Regular cardiac myocyte (primary cell): ENCODE measurements at places on chromosomes 4 and X. TPM values are rescaled to one million over a fixed set of nuclear protein-coding genes. Genes with fewer than 3 reads are reported as not detected.

Gene SLITRK4
- 0.96 and 4.5 TPM in 2 replicates for total RNA-seq

Gene PRR32
- not detected in 2 replicates for total RNA-seq

Gene CLCN4
- 3.1 and 3.9 TPM in 2 replicates for total RNA-seq

Gene CHIC1
- total RNA-seq, result 10.0 and 13.0 TPM in 2 replicates

Gene USP17L5
- not detected in 2 replicates for total RNA-seq

Gene TMEM35A
- 5.1 and 8.2 TPM in 2 replicates for total RNA-seq

Gene BMP2K
- 39.7 and 49.6 TPM in 2 replicates for total RNA-seq

Gene NR3C2
- total RNA-seq, result 3.3 and 8.5 TPM in 2 replicates

Gene DKK2
- total RNA-seq, result 0.19 TPM in 1 of 2 replicates, not detected in the other

Gene UXT
- 115 and 135 TPM in 2 replicates for total RNA-seq

Gene GCNA
- 1.5 and 3.4 TPM in 2 replicates for total RNA-seq

Gene CT45A5
- not detected in 2 replicates for total RNA-seq

Gene PPARGC1A
- 0.38 and 1.1 TPM in 2 replicates for total RNA-seq

Gene GK
- 10.7 and 15.5 TPM in 2 replicates for total RNA-seq

Gene NAP1L2
- total RNA-seq, result 2.3 and 2.8 TPM in 2 replicates

Gene PCDH7
- 0.96 and 1.4 TPM in 2 replicates for total RNA-seq

Gene OPHN1
- 4.4 and 5.9 TPM in 2 replicates for total RNA-seq

Gene KIT
- total RNA-seq, result 2.8 and 3.8 TPM in 2 replicates

Gene SYN1
- under 0.01 and 0.28 TPM in 2 replicates for total RNA-seq

Gene SGMS2
- 153 and 221 TPM in 2 replicates for total RNA-seq

Gene USP26
- not detected in 2 replicates for total RNA-seq

Gene PPAT
- total RNA-seq, result 24.0 and 31.2 TPM in 2 replicates

Gene BTK
- not detected in 2 replicates for total RNA-seq

Gene PRDM8
- 5.4 and 8.8 TPM in 2 replicates for total RNA-seq

Gene GAGE12H
- not detected in 2 replicates for total RNA-seq

Gene BGN
- total RNA-seq, result 43.9 and 56.4 TPM in 2 replicates

Gene ZNF732
- total RNA-seq, result 0.28 and 1.2 TPM in 2 replicates

Gene DRP2
- total RNA-seq, result 2.5 and 9.6 TPM in 2 replicates

Gene STK26
- total RNA-seq, result 9.0 and 11.7 TPM in 2 replicates

Gene RASSF6
- total RNA-seq, result under 0.01 TPM in 1 of 2 replicates, not detected in the other

Gene TEX13B
- not detected in 2 replicates for total RNA-seq

Gene NKX6-1
- not detected in 2 replicates for total RNA-seq

Gene SRPX2
- 57.9 and 171 TPM in 2 replicates for total RNA-seq

Gene ADGRL3
- 5.0 and 14.1 TPM in 2 replicates for total RNA-seq

Gene SYTL4
- 5.9 and 18.0 TPM in 2 replicates for total RNA-seq

Gene CXorf49
- total RNA-seq, result not detected in 2 replicates

Gene FGF5
- 11.0 and 23.8 TPM in 2 replicates for total RNA-seq

Gene SLC38A5
- total RNA-seq, result 53.8 and 59.6 TPM in 2 replicates

Gene C1QTNF7
- total RNA-seq, result 0.58 and 1.4 TPM in 2 replicates

Gene FAM13A
- 20.1 and 41.4 TPM in 2 replicates for total RNA-seq

Gene MED14
- total RNA-seq, result 11.3 and 17.5 TPM in 2 replicates

Gene SH3D19
- total RNA-seq, result 13.4 and 19.2 TPM in 2 replicates

Gene MAGEA2B
- not detected in 2 replicates for total RNA-seq

Gene WAS
- 0.28 TPM in 1 of 2 replicates, not detected in the other for total RNA-seq

Gene CCKAR
- total RNA-seq, result under 0.01 TPM in 1 of 2 replicates, not detected in the other
